ENCODE measurements at places on chromosomes 1 and 21.
A peak's percentile ranks its signal among the peaks of the same experiment; 100 is the strongest.

- no peak for DNase-seq
Observed at GRCh38 chr1:98221923-98222322, 301.1 kb upstream of the DPYD start.

DNA sequence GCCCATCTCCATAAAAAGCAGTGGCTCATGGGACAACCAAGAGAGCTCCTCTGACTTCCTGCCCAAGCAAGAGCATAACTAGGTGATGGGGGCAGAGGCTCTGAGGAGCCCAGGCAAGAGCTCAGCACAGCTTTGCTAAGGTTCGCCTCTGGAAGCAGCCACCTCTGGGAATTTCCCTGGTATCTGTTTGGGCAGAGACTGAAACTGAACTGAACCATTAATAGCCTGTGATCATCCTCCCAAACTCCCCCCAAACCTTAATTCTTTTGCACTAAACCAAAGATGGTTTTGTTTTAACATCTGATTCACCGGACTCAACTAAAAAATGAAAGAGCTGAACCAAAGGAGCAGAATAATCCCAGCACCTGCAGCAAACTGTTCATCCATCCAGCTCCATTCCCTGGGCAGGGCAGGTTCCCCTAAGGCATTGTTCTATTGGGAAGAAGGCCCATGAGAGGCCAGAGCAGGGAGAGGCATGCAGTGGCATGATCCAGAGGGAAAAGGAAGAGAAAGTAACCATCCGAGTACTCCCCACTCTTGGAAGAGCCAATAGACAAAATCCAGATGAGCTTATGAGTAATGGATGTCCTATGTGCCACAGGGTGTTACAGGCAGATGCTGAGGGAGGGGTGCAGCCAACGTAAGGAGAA lies 77.8 kb upstream of the KAZN start:
- no peak for DNase-seq

DNA sequence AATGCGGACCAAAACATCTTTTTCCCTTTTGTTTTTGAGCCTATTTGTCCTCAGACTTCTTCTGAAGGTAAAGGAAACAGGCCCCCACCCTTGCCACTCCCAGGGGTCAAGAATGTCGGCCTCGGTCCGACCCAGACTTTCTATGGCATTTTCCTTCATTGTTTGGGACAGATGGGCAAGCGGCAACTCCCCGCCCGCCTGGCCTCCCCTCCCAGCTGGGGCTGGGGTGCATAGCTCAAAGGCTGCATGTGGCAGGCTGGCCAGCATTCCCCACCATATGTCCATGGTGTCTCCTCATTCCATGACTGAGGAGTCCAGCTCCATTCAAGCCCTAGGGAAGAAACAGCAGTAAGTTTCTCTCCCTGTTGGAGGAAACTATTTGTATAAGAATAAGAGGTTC lies 29.4 kb upstream of the TSPEAR start:
- DNase-seq: no peak

DNA sequence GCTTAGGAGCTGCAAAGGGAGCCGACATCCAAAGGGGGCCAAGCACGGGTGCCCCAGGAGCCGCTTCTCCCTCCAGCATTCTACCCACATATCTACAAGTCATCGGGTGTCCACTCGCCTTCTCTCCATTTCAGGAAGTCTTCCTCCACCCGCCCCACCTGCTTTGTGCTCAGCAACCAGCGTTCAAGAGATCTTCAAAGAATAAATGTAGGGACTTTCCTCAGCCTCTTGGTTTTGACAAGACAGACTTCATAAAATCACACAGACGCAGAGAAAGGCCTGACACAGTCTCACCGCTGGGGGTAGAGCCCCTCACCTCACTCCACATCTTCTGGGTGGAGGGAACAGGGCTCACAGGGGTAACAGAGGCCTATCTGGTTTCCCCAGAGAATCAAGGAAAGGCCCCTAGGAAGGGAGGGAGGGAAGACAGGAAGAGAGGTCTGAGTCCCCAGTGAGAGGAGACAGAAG lies 49.5 kb downstream of the SSBP3 start:
- DNase-seq: no peak

DNA sequence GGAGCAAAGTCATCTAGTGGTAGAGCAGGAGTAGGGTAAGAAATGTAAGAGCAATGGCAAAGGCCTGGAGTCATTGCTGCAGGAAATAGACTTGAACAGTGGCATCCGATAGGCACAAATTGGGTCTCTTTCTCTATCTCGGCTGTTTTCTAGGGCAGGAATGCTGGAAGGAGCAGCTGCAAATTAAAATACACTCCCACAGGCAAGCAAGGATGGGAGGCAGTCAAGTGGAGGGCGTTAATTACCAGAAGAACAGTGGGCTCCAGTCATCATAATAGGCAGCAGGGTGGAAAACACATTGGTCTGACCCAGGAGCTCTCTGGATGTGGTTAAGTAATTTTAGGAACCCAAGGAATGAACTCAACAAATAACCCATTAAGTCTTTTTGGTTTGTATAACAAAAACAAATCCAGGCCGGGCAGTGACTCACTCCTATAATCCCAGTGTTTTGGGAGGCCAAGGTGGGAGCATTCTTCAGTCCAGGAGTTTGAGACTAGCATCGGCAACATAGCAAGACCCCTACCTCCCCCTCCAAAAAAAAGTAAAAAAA lies 7.8 kb upstream of the TDRD5 start:
- DNase-seq: no peak

- no peak for DNase-seq
Observed at GRCh38 chr1:41648844-41649243, 164.4 kb upstream of the EDN2 start.

DNA sequence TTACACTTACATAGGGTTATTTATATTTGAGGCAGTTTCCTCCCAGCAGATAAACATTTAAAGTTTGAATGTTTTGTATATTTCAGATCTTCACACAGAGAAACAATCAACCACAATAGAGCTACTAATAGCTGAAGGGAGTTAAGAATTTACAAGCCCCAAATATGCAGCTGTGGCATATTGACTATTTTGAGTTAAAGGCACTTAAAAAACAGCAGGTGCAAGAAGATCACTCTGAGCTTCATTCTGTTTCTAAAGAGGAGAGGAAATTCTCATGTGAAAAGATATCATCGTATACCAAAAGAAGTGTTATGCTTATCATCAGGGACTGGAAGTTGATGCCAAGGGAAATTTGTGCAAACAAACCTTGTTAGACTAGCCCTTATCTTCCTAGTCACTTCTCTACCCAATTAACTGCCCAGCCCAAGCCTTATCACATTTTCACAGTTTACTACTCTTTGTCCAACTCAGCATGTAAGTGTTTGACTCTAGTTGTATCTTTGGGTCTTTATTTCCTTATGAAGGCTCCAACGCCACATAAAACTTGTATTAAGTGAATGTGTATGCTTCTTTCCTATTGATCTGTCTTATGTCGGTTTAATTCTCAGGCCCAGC lies 66.3 kb upstream of the COG2 start:
- no peak for DNase-seq

- no peak for DNase-seq
Observed at GRCh38 chr1:9044236-9044635, 18.0 kb upstream of the SLC2A7 start.

GRCh38 chr1:187619175-187619574 lies 790.4 kb downstream of the PLA2G4A start:
- no peak for DNase-seq

GRCh38 chr1:44267438-44267837 lies 54.2 kb downstream of the DMAP1 start:
- no peak for DNase-seq

- no peak for DNase-seq
Observed at GRCh38 chr1:226733304-226733703, 5.8 kb downstream of the ITPKB start.

GRCh38 chr1:155974208-155975115 lies 3.9 kb downstream of the ARHGEF2 start:
- DNase-seq: peak; percentile 80

DNA sequence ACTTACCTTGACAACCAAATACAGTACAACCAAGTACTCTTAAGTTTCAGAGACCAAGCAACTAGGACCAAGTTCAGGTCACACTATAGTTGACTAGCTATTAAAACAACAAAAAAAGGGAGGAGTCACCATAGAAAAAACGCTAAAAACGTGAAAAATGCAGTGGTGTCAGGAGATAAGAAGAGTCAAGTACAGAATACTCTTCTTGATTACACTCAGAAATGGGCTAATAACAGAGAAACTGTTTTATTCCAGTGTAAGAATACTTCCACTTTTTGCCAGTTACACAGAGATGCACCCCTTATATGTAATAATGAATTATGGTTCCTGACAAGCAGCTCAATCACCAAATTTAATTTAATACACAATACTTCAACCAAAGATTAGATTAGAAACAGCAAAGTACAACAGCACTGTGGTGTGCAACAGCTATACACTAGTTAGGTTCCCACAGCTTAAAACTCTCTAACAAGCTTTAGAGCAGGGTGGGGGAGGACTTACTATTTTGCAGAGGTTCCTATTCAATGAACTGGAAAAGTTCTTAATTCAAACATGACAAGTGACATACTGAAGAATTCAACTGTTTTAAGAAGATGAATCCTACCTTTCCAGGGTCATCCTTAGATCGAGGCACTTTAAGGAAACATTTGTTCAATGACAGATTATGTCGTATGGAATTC lies 70.4 kb downstream of the FOXJ3 start:
- no peak for DNase-seq

DNA sequence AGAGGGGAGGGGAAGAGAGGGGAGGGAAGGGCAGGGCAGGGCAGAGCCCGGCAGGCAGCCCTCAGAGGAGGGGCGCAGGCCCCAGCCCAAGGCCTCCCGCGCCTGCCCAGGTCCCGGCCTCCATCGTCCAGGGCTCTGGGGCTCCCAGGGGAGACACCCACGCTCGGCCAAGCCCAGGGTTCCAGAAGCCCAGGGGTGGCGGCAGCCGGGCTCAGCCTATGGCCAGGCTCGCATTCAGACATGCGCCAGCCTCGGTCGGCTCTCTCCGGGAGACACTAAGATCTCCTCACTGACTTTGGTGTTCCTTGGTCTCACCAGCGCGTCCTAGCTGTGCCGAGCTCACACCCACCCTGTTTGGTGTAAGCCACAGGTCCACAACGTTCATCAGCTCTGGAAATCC lies 7.1 kb upstream of the ANKRD65 start:
- DNase-seq: no peak

- DNase-seq: no peak
Observed at GRCh38 chr1:94408104-94408830, 9.9 kb upstream of the ABCD3 start.

DNA sequence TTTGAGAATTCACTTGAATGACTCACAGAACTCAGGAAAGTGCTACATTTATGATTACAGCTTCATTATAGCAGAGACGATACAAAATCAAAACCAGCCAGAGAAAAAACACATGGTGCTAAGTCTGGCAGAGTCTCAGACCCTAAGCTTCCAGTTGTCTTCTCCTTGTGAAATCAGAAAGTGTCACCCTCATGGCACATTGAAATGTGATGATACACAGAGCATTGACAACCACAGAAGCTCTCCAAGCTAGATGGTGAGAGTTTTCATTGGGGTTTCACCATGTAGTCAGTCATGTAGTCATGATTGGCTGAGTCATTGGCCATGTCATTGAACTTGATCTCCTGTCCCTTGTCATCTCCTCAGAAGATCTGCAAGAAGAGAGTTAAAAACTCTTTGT lies 526.6 kb downstream of the MRPL39 start:
- DNase-seq: no peak

- no peak for DNase-seq
Observed at GRCh38 chr1:235759336-235759735, 107.4 kb downstream of the LYST start.

GRCh38 chr1:22077728-22078127 lies 25.2 kb downstream of the CDC42 start:
- DNase-seq: no peak

DNA sequence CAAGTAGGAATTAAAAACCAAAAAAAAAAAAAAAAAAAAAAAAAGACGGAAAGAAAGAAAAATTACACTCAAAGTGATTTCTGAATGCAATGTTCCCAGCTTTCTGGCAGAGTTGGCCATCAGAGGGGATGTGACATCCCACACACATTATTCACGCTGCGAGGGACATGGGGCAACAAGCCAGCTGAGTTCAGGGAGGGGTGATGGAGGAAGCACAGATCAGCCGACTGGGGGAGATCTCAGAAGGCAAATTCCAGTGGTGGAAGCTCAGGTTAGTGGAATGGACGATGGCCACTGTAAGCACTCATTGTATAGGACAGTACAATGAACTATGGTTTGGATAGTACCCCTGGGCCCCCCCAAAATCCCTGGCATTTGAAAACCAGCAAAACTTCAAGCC lies 311.9 kb downstream of the PCP4 start:
- no peak for DNase-seq

- DNase-seq: no peak
Observed at GRCh38 chr1:219427403-219427802, 185.5 kb downstream of the ZC3H11B start.

DNA sequence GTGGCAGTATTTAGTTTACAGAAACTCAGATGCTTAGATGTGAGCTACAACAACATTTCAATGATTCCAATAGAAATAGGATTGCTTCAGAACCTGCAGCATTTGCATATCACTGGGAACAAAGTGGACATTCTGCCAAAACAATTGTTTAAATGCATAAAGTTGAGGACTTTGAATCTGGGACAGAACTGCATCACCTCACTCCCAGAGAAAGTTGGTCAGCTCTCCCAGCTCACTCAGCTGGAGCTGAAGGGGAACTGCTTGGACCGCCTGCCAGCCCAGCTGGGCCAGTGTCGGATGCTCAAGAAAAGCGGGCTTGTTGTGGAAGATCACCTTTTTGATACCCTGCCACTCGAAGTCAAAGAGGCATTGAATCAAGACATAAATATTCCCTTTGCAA lies 59.7 kb upstream of the ZNF326 start:
- peak; percentile 27 for DNase-seq

- DNase-seq: no peak
Observed at GRCh38 chr21:35179990-35180540, 131.0 kb upstream of the RUNX1 start.

DNA sequence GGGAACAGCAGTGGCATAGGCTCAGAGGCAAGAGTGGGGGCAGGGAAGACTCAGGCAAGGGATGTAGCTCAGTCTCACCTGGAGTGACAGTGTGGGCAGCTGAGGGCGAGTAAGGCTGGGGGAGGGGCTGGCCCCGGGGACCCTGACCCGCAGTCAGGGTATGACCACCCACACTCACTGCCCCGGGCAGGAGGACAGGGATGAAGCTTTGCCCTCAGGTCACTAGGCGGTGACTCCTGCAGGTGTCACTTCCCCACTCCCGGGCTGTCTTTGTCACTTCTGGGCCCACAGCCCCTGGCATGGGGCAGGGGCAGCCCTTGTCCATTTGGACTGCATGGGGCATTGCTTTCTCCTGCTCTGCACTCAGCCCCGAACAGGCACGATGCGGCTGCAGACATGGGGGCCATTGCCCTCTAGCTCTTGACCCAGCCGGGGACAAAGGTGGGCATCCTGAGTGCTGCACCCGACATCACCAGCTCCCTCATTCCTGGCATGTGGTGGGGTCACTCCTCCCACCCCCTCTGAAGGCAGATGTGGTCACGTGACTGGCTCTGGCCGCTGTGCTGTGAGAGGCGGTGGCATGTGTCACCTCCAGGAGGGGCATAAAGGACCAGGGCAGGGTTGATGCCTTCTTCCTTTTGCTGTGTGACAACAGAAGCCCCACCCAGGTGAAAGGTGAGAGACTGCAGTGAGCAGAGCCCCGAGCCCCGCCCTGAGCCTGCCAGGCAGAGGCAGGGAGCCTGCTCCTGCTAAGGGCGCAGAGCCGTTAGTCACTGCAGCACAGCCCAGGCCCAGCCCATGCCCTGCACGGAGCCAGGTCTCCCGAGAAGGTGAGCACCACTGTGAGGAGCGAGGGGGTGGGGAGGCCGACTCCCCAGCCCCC lies 66.0 kb downstream of the MATN1 start:
- no peak for DNase-seq

- DNase-seq: no peak
Observed at GRCh38 chr1:78359666-78360065, 131.1 kb upstream of the PTGFR start.

- no peak for DNase-seq
Observed at GRCh38 chr1:118912574-118912973, 75.6 kb downstream of the TBX15 start.
